ENCODE measurements at places on chromosomes 2 and 18.

DNA sequence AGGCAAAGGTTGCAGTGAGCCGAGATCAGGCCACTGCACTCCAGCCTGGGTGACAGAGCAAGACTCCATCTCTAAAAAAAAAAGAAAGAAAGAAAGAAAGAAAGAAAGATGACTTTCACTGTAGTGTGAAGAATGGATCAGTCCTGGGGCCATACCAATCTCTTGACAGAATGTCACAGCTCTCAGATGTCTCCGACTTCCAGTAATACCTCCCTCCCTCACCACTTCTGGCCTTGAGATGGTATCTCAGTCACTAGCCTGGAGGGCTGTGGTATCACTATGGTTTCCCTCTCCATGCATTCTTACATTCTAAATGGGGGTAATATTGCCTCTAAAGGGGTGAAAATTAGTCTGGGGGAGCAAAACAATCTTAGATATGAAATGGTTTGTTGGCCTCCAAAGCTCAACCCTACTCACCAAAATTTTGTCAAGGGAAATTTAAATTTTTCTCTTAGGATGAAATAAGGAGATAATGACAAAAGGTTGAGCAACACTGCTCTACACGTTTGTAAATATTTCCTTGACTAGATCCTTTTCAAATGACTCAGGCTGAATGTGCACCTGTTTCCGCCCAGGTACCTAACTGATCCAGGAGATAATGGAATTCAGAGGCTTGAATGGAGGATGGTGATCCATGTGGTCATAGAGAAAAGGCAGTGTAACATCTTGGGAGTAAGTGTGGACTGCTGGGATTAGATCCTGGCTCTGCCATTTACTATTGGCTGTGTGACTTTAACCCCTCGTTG lies 19.9 kb upstream of the SPRED2 start:
- no peak for DNase-seq

GRCh38 chr2:157179324-157180105 lies 78.0 kb upstream of the GALNT5 start:
- DNase-seq: no peak

DNA sequence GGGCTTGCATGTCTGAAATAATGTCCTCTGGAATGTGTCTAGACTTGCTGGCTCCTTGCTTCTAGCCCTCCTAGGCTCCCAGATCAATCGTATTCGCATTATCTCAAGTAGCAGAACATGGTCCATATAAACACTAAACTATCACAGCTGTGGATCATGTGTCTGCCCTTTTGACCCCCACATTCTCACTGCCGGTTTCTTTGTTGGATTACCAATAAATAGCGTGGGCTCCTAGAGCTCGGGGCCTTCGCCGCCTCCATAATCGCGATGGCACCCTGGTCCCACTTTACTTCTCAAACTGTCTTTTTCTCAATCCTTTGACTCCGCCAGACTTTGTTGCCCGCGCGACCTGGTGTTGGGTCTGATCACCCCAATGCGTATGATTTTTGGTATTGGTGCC lies 6.3 kb upstream of the SCYGR8 start:
- no peak for DNase-seq

DNA sequence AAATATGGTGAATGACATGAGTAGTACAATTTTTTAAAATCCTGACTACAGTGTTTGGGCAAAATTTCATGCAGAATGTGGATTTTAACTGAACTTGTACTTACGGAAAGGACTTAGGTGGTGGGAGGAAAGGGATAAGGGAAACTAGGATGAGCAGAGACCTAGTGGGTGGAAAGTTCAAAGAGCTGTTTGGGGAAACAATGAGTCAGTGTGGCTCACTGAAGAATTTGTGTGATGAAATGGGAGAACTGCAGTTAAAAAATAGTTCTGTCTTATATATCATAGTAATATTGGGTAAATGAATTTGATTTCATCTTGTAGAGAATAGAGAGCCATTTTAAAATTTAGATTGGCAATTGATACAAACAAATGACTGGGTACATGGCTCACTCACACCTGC lies 220.1 kb upstream of the CTAGE1 start:
- no peak for DNase-seq

- no peak for DNase-seq
These were observed 279.0 kb downstream of the KIAA1328 start for GRCh38 chr18:37107748-37108522.

DNA sequence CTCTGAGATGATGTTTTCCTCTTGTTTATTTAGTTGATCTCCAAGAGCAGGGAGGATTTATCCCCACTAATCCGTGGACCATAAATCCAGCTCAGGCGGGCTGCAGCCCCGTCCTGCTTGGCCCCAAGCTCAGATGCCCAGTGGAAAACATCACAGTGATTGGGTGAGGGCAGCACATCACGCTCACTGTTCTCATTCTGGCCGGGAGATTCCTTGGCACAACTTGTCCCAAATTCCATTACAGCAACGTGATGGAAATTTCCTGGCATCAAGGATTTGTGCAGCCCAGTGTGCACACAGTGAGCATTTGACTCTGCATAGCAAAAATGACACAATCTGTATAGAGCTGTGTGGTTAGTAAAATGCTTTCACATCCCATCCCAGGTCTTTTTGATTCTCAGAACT lies 96.8 kb downstream of the VAPA start:
- DNase-seq: no peak

GRCh38 chr18:27428120-27428519 lies 243.0 kb upstream of the CHST9 start:
- DNase-seq: no peak

DNA sequence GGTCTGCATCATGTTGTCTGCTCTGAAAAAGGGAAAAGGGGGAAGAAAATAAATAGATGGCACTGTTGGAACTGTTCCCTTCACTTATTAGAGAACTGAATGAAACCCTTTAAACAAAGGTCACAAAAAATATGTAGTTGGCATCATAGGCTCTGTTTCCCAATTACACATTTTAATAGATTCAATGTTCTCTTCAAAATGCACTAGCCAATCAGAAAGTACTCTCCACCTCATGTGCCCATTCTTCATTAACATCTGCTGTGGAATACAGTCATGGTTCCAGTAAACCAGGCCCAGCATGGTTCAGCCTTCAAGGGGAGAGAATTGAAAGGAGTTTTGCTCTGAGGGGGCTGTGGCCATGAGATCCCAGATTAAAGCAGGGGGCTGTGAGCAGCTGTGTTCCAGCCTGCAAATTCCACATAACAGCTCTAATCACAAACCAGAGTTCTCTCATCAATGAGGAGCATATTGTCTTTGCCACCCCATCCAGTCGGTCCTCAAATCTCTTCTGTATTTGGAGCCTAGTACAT lies 165.9 kb upstream of the CREB1 start:
- DNase-seq: no peak

DNA sequence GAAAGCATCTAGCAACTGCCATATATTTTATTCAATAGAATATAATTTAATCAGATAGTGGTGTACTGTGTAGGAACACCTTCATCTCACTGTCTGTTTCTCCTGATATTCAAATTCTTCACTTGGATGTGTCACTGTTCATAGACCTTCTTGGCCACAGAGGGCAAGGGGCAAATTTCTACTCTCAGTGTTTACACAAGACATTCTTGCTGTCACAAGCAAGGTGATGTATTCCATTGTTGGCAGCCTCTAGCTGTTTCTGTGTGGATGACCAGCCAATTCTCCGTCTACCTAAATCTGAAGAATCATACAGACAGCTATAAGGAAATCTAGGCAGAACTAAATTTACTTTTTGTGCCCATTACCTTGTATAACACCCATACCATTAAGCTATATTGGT lies 948.3 kb downstream of the CNTNAP5 start:
- no peak for DNase-seq

DNA sequence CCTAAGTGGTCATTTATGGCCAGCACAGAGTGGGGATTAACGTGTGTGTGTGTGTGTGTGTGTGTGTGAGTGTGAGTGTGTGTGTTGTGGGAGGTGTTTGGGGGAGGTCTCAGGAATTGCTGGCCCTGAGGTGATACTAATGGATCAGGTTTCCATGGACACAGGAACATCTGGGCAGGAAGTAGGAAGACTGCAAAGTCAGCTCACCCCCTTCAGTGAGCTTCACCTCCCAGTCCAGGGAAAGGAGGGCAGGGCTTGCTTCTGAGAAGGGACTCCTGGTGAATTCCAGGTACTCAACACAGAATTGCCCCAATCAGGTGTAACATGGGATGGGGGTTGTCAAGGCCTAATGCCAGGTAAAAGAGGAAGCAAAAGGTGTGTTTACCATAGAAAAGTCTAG lies 30.3 kb upstream of the IL1R1 start:
- no peak for DNase-seq

DNA sequence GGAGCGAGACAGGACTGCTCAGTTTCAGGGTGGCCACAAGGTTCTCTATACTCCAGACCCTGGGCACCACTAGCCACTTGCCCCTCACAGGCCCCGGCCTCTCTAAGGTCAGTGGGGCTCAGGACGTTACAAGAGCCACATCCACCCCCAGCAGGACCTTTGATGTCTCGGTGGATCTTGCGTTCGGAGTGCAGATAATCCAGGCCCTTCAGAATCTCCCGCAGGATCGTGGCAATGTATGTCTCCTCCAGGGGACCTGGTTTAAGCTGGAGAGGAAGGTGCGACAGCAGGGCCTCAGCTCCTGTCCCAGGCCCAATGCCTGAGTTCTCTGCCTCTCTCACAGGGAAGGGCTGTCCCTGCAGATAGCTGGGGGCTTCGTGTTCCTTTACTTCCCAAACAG lies 8.4 kb downstream of the STK25 start:
- no peak for DNase-seq

DNA sequence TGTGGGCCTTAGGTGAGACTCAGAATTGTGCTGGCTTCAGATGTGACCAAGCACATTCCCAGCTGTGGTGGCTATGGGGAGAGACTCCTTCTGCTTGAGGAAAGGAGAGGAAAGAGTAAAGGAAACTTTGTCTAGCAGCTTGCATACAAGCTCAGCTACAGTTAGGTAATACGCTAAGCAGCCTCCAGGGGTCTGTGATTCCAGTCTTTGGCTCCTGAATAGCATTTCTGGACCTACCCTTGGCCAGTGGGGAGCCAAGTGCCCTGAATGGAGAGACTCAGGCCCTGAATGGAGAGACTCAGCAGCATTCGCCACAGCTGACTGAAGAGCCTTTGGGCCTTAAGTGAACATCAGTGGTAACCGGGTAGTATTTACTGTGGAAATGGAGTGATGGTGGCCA lies 227.4 kb upstream of the CDH7 start:
- DNase-seq: no peak

GRCh38 chr2:160657196-160657595 lies 163.6 kb upstream of the RBMS1 start:
- no peak for DNase-seq

DNA sequence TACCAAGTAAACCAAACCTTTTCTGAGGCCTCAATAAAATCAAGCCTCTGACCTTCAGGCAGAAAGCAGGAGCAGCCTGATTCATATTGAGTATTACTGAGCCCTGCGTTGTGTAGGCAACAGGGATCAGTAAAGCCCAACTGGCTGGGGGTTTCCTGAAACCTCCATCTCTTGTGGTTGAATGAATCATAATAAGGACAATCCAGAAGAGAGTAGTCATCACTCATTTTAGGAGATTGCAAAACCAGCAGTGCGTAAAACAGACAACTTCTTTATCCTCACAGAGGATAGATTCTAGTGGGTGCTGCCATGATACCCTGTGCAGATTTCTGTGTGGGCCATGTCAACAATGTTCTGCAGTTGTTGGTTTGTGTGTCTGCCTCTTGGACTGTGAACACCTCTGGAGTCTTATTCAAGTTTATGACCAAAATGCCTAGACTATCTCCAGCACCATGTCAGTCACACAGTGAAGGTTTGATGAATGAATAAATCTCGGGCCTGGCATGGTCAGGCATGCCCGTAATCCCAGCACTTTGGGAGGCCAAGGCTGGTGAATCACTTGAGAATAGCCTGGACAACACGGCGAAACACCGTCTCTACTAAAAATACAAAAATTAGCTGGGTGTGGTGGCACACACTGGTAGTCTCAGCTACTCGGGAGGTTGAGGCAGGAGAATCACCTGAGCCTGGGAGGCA lies 51.8 kb upstream of the RAB27B start:
- DNase-seq: no peak

- DNase-seq: no peak
These were observed 84.9 kb upstream of the PMAIP1 start for GRCh38 chr18:59814891-59815290.

DNA sequence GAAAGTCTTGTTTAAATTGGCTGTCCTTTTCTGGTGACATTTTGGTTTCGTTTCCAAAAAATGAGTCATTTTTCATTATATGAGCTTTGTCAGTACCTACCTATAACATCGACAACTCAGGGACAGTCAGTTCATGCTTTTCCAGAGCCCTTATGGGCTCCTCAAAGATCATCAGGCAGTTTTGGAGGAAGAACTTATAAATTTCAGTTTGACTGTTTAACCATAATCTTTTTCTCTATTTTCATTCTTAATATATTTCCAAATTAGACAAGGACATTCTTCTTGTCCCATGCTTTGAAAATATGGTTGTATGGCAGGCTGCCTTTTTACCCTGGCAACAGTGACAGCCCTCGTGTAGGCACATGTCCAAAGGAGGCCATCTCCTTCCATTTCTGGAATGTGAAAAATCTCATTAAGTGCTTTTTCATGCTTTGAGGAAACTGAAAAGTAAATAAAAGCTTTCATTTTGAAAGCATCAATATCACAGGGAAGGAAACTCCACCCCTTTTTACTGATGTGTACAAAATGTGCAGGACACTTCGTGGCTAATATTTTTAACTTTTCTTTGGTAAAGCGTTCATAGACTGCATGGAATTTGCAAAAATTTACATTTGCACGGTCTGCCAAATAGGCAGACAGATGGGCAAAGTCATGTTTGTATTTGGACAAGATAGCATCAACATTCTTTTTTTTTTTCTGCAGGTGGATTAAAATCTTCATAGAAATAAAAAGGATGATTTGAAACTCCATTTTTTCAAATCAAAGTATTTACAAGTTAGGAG lies 7.2 kb upstream of the PROC start:
- no peak for DNase-seq

DNA sequence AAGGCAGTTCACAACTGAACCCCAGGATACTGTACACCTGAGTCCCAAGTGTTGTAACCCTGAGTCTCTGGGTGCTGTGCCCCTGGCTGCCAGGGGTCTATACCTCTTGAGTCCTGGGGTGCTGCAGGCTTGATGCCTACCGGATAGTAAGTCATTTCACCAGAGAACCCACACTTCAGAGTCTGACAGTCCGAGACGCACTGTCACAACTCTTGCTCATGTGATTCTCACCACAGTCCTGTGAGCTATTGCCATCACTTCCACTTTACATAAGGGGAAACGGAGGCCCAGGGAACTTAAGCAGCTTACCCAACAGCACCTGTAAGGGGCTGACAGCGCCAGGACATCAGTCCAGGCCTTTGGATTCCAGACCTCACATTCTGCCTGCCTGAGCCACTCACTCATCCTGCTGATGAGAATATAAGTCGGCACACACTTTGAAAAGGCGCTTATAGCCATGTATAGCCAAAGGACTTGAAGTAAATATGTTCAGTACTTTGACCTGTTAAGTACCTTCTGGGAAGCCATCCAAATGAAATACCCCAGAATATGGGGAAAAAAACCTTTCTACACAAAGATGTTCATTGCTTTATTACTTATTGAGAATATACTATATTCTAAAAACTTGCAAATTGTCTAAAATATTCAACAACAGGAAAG lies 180.7 kb upstream of the ID2 start:
- DNase-seq: no peak

Data from T-helper 22 cell (primary cell).